ENCODE measurements at places on chromosomes 2 and 18.
A peak's percentile ranks its signal among the peaks of the same experiment; 100 is the strongest.

- no peak for DNase-seq
Observed at GRCh38 chr2:175842996-175843395, 159.1 kb downstream of the LNPK start.

GRCh38 chr2:165563468-165564225 lies 94.1 kb downstream of the CSRNP3 start:
- no peak for DNase-seq

DNA sequence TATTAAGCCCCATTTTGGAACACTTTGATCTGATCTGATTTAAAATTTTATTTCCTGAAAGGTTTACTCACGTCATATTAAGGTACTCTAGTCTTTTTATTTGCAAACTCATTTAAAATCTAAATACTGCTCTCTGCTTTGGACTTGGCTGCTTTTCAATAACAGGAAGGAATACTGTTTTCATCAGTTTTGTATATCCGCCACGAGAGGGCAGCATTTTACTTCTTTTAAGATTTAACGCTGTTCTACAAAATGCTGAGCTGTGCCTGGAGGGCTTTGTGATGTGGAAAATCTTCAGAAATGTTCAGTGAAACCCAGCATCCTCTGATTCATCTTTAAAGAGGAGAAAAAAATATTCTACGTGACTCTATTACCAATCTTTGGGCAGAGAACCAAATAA lies 37.5 kb upstream of the SLC38A11 start:
- peak; percentile 87 for DNase-seq

- DNase-seq = peak; percentile 19
Observed at GRCh38 chr2:21047141-21048009, 3.5 kb upstream of the APOB start.

DNA sequence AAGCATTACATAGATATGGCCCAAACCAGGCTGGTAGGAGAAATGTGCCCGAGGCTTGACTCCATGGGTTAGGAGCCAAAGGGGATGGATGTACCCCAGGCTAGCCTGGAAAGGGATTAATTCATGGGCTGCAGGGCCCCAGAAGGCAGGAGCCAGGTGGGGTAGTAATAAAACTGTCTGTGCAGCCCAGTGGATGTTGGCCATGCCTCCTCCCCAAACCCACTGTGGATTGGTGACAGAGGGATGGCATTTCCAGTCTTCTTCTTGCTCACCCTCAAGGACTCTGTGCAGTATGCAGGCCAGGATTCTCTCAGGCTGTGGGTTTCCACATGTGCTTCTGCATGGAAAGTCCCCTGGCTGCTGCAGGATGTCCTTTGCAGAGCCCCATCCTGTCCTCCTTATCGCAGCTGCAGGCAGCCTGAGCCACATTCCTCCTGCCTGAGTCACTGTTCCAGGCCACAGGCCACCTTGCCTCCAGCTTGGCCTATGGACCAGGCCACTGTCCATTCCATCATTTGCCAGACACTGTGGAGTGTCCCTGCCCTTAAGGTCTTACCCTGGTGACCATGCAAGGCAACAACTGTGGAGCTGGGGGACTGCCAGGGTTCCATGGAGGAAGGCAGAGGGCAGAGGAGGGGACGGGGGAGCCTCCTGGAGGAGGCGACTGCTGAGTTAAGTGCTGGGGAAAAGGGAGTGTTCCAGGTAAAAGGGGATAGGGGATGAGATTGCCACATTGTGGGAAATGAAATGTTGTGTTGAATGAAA lies 38.9 kb downstream of the INO80C start:
- peak; percentile 67 for DNase-seq

DNA sequence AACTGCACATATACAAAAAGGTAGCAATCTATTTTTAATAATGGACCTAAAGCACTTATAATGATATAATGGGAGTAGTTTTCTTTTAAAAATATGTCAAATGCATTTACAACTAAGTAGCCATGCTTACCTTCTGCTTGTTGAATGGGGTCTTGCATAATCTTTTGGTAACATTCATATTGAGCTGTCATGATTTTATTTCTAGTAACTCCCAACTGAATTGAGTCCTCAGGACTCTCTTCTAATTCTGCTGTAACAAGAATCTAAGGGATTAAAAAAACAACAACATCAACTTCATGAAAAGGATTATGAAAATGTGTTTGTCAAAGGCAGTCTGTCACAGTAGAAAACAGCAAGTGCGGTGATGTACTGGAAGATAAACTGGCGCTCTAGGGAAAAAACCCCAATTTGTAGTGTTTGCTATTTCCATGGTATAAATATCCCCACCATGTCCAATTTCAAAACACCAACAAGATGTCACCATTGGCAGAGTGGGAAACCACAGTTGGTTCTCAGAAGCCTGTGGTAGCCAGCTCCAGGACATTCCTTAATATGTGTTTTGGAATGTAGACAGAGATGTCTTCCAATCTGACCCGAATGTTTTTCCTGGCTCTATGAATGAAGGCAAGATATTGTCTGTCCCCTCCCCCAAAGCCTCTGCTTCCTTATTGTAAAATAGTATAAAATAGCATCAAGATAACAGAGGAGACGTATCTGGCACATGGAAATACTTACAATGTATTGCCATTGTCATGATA lies 64.8 kb downstream of the CALCRL start:
- DNase-seq = peak; percentile 54

GRCh38 chr18:10194592-10194991 lies 259.8 kb upstream of the APCDD1 start:
- DNase-seq = peak; percentile 8

DNA sequence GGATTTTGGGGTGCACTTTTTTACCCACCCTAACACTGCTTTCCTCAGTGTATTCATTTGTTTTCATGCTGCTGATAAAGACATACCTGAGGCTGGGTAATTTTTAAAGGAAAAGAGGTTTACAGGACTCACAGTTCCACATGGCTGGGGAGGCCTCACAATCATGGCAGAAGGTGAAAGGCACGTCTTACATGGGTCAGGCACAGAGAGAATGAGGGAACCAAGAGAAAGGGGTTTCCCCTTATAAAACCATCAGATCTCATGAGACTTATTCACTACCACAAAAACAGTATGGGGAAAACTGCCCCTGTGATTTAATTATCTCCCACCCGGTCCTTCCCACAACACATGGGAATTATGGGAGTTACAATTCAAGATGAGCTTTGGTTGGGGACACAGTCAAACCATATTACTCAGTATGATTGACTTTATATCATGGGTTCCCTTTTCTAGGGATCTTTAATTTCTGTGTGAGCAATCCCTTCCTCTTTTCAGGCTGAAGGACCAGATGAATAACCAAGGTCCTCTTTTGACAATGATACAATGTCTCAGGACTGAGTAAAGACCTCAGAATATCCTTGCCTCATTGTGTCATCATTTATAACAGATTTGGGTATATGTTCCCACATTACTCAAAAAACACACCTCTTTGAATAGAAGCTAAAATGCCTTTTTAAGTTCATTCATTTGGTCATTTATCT lies 100.1 kb upstream of the TRIB2 start:
- DNase-seq = no peak

DNA sequence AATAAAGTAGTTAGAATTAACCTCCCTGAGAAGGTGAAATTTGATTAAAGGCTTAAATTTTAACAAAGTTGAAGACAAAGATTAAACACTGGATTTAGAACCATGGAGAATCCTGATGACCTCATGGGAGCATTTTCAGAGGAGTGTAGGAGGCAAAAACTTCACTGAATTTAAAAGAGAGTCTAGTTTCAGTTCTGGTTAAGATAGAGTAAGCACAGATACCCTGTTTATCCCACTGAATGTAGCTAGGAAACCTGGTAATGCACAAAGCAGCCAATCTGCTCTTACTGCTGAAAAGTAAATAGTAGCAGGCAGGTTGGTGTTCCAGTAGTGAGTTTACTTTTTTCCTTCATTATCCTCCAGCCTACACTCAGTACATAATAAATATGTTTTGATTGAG lies 654.9 kb upstream of the SYT4 start:
- DNase-seq = no peak

- DNase-seq = no peak
Observed at GRCh38 chr2:233938676-233939370, 21.6 kb downstream of the TRPM8 start.

- DNase-seq = peak; percentile 30
Observed at GRCh38 chr2:31434911-31435310, 20.4 kb upstream of the XDH start.

DNA sequence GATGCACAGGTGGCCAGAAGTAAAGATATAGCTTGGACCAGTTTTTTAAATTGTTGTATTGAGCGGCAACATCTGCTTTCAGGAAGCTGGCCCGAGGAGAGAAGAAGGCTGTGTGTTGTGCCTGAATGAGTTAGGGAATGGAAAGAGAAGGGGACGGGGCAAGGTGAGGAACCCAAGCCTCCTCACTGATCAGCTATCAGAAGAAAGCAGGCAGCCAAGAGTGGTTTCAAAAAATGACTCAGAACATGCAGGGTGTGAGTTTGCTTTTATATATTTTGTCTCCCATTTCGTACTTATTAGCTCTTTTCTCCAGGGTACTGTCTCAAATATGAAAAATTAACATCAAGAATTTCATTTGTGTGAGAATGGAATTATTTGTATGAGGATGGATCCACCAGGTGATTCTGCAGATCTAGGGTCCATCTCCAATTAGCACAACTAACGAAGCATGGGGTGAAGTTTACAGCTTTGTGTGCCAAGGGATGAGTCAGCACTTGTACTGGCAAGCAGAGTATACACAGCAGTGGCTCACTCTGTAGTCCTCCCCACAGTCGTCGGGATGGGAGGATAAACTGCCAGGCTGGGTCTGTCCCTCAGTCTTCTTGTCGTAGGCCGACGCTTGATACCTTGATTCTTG lies 175.7 kb downstream of the PIEZO2 start:
- DNase-seq = peak; percentile 40

DNA sequence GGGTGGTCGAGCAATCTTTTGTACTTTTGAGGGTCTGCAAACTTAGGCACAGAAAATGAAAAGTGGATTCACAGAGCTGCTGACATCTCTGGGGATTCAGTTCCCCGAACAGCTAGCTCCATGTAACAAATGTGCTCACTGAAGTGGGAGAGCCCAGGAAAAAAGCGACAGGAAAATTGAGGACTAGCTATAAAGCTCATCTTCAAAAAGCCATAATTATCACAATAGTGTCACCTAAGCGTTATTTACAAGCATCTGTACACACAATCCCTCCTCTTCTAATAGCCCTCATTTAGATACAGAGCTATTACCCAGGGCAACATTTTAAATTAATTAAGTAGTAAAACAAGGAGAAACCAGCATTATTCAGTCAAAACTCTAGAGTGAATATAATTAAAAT lies 36.1 kb downstream of the RNF152 start:
- DNase-seq = no peak

DNA sequence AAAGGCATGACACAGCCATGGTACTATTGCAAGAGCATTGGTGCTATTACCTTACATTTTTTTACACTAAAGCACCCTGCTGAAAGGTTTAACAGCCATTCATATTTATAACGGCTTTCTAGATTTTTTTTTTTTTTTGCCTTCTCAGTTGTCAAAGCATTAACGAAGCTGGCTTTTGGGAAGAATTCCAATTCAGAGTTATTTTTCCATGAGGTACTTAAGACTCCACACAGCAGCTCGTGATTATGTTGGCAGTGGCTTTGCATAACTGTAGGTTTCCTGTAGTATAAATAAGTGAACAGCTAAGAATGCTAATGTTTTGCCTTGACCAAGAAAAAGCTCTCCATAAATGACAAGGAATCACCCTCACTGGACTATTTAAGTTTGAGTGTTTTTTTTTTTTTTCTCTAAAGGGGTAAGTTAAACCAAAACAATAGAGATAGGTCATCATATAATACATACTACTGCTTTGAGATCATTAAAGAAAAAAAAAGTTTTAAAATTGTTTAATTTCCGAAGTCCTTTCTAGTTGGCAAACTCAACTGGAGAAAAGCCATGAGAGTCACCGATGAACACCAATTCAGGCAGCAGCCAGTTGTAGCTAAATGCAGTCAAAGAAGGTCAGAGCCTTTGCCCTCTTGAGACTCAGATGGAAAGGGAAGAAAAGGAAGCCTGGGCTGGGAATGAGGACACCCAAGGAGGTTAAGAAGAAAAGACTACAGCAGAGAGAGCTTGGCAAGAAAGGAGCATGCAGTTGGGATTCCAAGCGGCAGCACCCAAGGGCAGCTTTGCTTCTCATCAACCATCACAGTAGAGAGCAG lies 187.4 kb upstream of the NCKAP5 start:
- DNase-seq = peak; percentile 88

- no peak for DNase-seq
Observed at GRCh38 chr2:586641-587076, 90.5 kb downstream of the TMEM18 start.
